CD4-positive, alpha-beta T cell treated with Interleukin-15 for 4 hours (primary cell): ENCODE measurements at places on chromosomes 7 and 10.
A peak's percentile ranks its signal among the peaks of the same experiment; 100 is the strongest.

DNA sequence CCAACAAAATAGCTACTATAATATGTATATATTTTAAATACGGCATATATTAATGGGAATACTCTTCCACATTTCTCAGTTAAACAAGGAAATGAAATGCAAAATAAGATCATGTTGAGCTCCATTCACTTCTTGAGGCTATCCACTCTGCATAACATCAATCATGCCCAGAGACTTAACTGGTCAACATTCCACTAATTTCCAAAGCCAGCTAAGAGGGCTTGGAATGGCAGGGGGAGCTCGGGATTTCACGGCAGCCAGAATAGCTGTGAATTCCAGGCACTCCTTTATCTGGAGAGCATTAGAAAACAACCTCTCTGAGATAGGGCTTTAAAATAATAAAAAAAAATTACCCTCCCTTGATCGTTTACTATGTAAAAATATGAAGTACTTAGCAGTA is 194.9 kb upstream of the CDCA7L start:
- no peak for DNase-seq

- no peak for DNase-seq
Measured at GRCh38 chr10:54691331-54691730, 109.7 kb downstream of the PCDH15 start.

DNA sequence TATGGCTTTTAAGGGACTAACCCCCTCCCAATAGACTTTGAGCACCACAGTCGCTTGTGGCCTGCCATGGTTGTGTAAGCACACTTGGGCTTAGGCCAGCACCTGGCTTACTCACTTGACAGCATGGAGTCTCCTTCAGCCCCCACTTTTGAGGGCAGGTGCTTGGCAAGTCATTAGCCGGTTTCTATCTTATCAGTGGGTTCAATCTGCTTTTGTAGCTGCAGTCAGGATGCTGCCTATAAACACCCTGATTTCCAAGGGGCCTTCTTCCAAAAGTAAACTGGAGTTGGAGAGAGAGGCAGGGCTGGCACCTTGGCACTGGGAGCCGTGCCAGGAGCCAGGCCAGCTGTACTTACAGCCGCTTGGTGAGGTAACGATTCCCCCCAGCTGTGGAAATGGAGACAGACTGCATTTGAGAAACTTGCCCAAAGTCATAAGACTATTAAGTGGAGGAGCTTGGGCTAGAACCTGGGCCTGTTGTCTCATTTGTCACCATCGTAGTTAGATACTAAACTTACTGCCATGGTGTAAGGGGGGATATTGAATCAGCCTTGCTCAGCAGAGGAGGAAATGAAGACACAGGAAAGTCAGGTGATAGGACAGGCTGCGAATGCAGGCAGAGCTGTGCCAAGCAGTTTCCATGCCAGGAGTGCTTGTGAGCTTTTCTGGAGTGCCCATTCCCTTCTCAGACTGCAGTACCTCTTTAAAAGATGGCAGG is 92.2 kb upstream of the EFCAB10 start:
- DNase-seq = no peak

DNA sequence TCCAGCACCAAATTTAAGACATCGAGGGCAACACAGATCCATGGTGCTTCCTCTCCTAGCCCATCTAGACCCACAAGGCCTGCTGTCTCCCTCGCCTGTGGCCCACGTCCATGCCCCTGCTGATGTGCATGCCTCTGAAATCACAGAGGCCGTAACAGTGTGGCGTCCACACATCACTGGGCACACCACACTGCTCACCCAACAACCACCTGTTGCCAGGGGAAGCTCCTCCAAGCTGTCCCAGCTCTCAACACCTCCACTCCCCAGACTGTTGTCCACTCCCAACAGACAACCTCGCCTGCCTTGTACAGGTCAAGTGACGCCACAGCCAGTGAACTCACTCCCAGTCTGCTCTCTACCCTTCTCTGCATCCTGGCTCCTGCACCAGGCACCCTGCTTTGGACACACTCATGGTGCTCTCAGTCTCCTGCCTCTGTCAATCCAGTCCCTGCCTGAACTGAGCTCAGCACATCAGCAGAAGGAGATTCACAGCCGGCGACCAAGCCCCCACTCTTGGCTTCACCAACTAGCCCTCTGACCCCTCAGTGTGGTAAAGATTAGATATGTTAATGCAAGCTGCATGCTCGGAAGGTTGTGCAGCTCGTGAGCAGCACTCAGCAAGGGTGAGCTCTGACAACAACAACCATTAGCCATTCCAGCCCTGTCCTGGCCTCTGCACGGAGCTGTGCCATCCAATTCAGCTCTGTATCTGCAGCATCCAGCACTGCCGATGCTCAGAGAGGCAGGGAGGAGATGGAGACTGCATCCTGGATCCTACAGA is 197.0 kb downstream of the TNS3 start:
- no peak for DNase-seq

DNA sequence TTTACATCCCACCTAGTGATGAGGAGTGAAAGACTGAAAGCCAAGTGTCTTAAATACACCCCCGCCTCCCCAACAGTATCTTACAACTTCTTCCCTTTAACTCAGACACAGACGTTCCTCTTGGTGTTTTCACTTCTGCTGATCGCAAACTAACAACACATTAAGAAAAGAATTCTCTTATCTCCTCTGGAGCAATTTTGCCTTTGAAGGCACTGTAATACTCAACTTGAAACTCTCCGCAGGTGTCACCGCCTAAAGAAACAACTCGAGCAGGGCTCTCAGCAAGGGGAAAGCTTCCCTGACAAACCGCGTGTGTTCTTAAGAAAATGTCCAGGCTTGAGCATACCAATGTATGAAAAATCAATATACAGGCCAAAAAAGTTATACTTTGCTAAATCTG is 452 bp downstream of the SEMA3C start:
- DNase-seq = no peak

GRCh38 chr10:60914690-60915141 is 29.3 kb downstream of the RHOBTB1 start:
- DNase-seq = no peak

DNA sequence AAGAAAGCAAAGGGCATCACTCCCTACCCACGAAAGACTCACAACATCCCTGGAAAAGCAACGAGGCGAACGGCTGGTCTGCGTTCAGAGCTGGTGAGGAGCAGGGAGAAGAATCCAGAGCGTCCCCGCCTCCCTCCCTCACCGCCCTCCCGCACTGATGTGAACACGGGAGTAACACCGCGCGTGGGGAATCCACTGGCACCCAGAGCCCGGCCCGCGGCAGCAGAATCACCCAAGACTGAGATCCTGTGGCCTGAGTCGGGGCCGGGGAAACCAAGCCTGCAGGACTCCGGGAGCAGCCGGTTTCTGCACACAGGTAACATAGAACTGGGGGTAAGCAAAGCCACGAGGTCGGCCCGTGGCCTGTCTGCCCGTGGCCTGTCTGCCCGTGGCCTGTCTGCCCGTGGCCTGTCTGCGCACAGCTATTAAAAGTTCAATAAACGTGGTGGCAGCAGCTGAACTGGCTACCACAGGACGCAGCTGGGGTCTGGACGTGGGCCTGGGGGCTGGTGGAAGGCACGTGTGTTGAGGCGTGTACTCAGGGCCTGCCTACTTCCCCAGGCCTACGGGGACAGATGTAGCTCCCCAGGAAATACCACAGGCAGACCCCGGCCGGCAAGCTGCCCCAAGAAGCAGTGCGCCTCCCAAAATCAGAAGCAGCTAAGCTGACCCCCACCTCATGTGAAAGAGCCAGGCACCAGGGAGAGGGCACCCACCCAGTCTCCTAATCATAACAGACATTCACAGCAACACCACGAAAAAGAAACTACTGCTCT is 23.0 kb downstream of the DIP2C start:
- no peak for DNase-seq

- no peak for DNase-seq
Measured at GRCh38 chr7:154844955-154845354, 158.0 kb downstream of the PAXIP1 start.

GRCh38 chr7:117719377-117719776 is 153.9 kb downstream of the CTTNBP2 start:
- no peak for DNase-seq

- DNase-seq = no peak
Measured at GRCh38 chr7:6917258-6917657, 91.2 kb upstream of the CCZ1B start.

GRCh38 chr10:93039721-93040120 is 20.9 kb upstream of the CYP26C1 start:
- DNase-seq = no peak

GRCh38 chr10:1411451-1411850 is 325.9 kb downstream of the ADARB2 start:
- no peak for DNase-seq

DNA sequence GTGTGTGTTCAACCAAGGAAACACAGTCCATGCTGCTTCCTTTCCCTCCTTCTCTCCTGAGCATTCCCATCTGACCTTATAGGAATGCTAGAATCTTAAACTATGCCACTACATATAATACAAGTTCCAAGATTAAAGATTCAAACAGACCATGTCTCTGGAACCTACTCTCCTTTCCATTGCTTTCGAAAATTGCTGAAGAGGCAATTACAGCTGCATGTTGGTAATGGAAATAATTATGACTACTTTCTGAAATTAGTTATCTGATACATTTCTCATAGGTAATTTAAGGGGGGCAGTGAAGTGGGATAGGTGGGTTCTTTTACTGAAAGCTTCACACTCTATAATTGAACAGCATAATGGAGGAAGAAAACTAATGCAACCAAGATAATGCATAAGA is 285.9 kb upstream of the YAE1 start:
- DNase-seq = no peak

- no peak for DNase-seq
Measured at GRCh38 chr7:81331061-81332018, 412.5 kb upstream of the SEMA3C start.

- no peak for DNase-seq
Measured at GRCh38 chr10:122974023-122974422, 6.2 kb upstream of the PSTK start.

DNA sequence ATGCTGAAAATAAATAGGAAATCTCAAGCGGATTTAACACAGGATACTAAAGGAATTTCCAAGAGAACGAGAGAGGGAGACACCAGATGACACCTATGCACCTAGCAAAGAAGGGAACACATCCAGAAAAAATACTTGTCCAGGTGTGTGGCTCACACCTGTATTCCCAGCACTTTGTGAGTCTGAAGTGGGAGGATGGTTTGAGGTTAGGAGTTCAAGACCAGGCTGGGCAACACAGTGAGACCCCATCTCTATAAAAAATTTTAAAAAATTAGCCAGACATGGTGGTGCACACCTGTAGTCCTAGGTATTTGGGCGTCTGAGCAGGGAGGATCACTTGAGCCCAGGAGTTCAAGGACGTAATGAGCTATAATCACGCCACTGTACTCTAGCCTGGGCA is 11.2 kb upstream of the CAPZA2 start:
- DNase-seq = no peak

- no peak for DNase-seq
Measured at GRCh38 chr10:94066411-94066810, 72.7 kb downstream of the PLCE1 start.

DNA sequence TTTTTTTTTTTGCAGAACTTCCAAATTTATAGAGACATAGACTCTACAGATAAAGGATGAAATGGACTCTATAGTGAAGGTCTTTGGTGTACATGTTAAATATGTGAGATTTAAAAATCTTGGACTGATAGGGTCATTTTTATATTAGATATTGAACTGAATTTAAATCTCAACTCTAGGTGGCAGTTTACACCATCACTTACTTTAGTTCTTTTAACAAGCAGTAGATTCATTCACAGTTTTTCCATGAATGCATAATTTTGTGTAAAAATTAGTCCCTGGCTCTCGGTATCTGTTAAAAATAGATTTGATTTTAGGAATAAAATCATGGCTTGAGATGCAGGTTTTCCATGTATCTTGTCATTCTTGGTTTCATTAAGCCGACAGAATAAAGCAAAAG is 31.1 kb upstream of the SNX13 start:
- DNase-seq = no peak

DNA sequence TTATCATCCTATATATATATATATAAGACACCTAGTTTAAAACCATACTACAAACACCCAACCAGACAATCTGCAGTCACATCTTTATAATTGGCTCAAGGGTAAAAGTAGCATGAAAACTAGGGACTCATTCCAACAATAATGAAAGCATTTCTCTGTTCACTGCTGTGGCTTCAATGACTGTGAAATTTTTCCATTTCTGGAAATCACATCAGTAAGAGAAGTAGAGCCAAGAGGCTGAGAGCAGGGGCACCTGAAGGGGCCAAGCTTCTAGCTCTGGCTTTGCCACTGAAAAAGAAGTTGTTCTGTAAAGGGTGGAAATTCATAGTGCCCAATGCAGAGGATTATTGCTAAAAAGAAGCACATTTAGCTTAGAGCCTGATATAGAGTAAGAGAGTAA is 158.6 kb upstream of the GLI3 start:
- DNase-seq = no peak

- DNase-seq = peak; percentile 62
Measured at GRCh38 chr10:22646388-22646853, 68.0 kb downstream of the PIP4K2A start.

GRCh38 chr10:67087135-67087425 is 161.2 kb downstream of the LRRTM3 start:
- no peak for DNase-seq

DNA sequence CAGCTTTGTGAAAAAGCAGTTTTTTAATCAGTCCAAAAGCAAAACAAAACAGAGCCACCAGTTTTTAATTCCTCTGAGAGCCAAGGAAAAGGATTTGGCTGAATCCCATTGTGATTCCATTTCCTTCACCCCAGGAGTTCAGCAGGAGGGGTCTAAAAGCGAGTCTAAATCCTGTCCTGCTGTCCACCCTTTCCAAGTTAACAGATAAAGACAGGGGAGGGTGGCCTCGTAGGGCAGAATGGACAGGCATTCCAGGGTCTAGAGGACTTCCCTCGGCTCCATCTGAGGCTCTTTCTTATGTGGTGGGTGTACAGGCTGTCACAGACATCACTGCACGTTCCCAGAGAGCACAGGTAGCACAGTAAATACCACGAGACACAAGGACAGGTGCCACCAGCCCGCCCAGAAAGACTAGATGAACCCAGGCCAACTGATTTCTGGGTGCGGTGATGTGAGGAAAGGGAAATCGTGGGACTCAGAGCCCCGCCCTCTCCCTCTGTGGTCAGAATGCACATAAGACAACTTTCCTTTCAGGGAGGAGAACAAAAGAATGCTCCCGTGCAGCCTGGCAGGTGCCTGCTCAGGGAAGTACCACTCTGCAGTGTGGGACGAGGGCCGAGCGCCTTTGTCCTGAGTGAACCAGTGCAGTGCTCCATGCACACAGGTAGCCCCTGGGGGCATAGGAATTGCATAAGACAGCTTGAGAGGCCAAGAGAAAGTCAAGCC is 119.7 kb downstream of the ABLIM1 start:
- DNase-seq = peak; percentile 50

GRCh38 chr7:143214789-143215679 is 6.8 kb upstream of the TAS2R40 start:
- DNase-seq = peak; percentile 80

GRCh38 chr7:136405931-136406777 is 429.0 kb upstream of the MTPN start:
- peak; percentile 32 for DNase-seq

DNA sequence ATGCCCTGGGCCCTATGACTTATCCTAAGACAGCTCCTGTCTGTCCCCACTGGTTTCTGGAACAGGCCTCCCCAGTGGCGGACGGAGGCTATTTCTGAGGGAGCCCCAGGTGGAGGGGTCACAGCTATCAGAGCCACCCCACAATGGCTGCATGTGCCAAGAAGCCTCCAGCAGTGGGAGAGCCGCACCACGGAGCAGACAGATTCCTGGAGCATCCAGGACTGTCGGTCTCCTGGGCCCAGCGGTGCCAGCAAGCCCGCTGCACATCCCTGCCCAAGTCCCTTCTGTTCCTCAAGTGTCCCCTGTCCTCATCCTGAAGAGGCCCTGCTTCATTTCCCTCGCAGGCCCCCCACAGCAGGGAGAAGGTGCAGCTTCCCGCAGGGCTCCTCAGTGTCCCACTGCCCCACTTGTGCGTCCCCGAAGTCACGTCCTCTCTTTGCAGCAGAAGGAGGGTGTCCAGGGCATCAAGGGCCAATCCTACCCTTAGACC is 193.0 kb upstream of the SHH start:
- DNase-seq = no peak
